ENCODE measurements at places on chromosomes 3 and 15. TPM values are rescaled to one million over a fixed set of nuclear protein-coding genes. Genes with fewer than 3 reads are reported as not detected.

Gene GOLGA6A
- not detected for total RNA-seq

Gene VIPR1
- total RNA-seq = 0.31 TPM

Gene GOLGA8J
- not detected for total RNA-seq

Gene CCRL2
- 1.9 TPM for total RNA-seq

Gene FANCD2OS
- total RNA-seq = not detected

Gene OIP5
- 3.4 TPM for total RNA-seq

Gene COPS2
- 79.5 TPM for total RNA-seq

Measured in parietal lobe (tissue), 2 donors.